ENCODE measurements at places on chromosomes 12 and 14.

GRCh38 chr12:129381715-129382114, 522.1 kb downstream of the TMEM132D start:
- DNase-seq = peak; percentile 35

- no peak for DNase-seq
Observed at GRCh38 chr14:62001963-62002362, 239.7 kb downstream of the SNAPC1 start.

DNA sequence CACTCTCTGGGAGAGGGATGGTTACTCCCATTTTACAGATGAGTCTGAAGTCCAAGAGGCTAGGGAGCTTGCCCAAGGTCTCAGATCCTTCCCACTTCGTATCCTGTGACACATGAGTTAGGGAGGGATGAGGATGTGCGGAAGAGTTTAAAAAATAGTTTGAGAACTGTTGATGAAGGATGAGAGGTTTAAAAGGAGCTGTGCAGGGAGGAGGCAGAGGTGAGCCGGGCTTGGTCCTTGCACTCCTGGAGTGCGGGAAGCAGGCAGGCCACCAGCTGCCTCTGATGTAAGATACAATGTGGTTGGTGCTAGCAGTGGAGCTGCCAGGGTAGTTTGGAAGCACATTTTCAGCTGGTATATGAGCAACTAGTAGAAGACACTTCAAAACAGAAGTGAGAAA, 46.5 kb downstream of the TSPAN9 start:
- no peak for DNase-seq

GRCh38 chr12:115062741-115063140, 378.8 kb upstream of the TBX3 start:
- DNase-seq = no peak

DNA sequence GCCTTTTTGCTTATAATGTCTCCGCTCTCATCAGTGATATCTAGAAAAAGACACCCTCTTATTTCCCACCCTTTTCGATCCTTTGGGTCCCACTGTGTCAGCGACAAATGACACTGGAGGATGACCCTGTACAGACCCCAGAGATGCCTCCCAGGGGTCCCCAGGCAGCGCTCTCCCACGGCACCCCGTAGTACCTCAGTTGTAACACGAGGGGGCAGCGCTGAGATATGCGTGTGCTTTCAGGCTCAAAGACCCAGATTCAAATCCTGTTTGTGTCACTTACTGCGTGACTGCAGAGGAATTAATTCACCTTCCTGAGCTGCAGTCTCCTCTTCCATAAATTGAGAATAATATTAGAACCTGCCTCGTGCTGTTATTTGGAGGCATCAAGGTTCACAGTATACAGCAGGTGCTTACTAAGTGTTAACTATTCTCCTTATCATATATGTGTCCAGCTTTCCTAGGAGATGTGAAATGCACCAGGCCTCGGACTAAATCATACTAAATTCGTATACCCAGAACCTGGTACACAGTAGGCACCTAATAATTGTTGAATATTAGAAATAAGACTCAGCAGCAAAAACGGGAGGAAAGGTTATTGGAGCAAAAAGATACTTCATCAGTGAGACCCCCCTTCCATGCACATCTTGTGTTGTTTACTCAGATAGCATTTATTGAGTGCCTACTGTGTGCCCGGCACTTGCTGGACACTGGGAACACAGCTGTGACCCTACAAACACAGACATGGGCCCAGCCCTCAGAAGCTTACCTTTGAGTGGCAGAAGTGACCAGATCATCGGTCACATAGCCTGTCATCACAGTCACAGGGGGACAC, 99.9 kb downstream of the PHETA1 start:
- DNase-seq = no peak

DNA sequence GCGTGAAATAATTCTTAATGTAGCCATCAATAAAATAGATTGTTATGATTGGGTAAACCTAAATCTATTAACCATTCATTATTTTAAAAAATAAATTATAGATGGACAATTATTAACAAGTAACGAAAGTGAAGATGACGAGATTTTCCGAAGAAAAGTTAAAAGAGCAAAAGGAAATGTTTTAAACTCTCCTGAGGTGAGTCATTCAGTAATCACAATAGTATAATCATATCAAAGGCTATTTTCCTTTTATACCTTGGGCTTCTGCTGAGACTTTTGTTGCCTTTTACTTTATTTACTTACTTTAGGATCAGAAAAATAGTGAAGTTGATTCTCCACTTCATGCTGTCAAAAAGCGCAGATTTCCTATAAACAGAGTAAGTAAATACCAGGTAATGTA, 45.6 kb downstream of the FANCM start:
- no peak for DNase-seq

GRCh38 chr14:52254086-52254485, 13.4 kb upstream of the PTGDR start:
- DNase-seq = no peak

GRCh38 chr12:108683906-108684556, 47.3 kb downstream of the CORO1C start:
- DNase-seq = no peak
